DND-41 (cell line): ENCODE measurements at places on chromosomes 3 and 15.
A peak's percentile ranks its signal among the peaks of the same experiment; 100 is the strongest.

DNA sequence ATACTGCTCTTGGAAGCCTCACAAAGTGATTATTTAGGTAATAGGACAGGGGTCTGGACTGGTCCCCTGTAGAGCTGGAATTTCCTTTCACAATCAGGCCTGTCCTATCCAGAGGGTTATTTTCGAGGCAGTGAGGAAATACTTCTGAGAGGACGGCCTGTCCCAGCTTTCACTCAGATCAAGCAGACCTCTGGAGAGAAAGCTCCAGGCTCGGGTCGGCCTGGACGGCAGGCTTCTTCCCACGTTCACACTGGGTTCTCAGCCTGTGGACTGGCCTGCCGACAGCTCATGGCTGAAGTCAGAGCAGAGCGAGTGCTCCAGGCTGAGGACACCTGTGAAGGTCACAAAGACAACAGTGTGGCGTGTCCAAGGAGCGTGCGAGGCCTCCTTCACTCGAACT lies 405.3 kb downstream of the VPS13C start:
- DNase-seq = no peak

GRCh38 chr15:36178303-36178633 lies 401.2 kb upstream of the CDIN1 start:
- DNase-seq = no peak

GRCh38 chr3:64049832-64050231 lies 26.5 kb upstream of the PSMD6 start:
- DNase-seq = no peak

GRCh38 chr3:63559884-63560283 lies 92.6 kb upstream of the SNTN start:
- DNase-seq = no peak

GRCh38 chr15:68154923-68155559 lies 50.1 kb downstream of the CALML4 start:
- DNase-seq = peak; percentile 33

DNA sequence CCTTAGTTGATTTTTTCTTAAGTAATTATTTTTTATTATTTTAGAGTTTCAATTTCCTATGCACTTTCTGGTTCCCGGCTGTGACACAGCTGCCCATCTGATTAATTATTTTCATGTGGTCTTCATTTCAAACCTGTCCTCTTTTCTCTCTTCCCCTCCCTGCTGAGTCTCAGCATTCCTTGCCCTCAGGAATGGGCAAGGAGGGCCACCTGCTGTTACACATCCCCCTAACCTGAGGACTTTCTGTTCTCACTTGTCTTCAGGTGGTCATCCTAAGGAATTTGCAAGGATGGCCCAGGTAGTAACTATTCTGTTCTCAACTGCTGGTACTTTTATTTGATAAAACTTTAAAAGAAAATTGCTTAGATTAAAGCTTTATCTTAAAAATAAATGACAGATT lies 545.0 kb downstream of the OTOL1 start:
- no peak for DNase-seq

DNA sequence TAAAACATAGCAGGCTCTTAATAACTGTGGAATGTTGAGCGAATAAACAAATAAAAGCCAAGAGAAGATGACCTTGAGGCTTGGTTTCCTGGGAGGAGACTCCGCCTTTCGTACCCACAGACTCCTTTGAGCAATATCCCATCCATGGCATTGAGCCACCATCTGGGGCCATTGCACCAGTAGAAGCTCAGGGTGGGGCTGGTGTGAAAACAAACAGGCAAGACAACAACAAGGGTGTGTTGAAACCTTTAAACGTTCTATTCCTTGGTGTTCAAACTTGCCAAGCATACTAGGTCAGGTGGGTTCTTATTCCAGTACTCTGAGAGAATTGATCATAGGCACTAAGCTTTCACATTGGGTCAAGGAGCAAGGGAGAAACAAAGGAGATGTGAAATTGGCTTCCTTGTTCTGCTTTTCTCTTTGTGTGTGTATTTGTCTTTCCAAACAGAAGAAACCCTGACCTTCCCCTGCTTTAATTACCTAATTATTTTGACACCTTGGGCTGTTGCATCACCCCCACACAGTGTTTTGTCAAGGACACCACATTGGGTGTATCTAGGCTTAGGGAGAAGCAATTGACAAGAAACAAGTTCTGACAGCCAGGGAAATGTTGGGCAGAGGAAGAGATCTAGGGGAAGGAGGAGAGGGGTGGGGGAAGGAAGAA lies 105.1 kb upstream of the BCL6 start:
- no peak for DNase-seq

DNA sequence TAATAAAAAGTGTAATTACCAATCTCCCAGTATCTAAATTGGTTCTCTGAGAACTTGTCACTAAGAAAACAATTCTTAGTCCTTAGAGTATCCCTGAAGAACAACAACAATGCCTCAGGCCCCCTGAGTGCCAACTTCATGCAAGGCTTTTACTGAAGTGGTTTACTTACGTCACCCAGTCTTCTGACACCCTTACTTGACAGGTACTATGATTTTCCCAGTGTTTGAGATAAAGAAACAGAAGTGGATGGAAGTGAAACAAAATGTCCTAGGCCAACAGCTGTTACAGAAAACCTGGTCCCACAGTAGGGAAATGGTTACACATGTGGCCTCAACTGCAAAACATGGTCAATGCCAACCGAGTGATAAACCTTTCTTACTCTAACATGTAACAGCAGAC lies 331.1 kb downstream of the FOXP1 start:
- DNase-seq = no peak
